ENCODE measurements at places on chromosomes 2 and 18. TPM values are rescaled to one million over a fixed set of nuclear protein-coding genes. Genes with fewer than 3 reads are reported as not detected.

KLHL14 gene
- total RNA-seq = 0.52 TPM

ZSWIM2 gene
- not detected for total RNA-seq

ANKRD62 gene
- not detected for total RNA-seq

SIGLEC15 gene
- total RNA-seq = not detected

DSG2 gene
- 2.6 TPM for total RNA-seq

NR4A2 gene
- 0.52 TPM for total RNA-seq

TUBA4B gene
- total RNA-seq = not detected

ERFE gene
- total RNA-seq = 4.2 TPM

GREB1L gene
- total RNA-seq = 12.5 TPM

UGT1A6 gene
- total RNA-seq = 0.52 TPM

LDLRAD4 gene
- 18.3 TPM for total RNA-seq

RGPD5 gene
- 11.5 TPM for total RNA-seq

CPO gene
- not detected for total RNA-seq

IL18RAP gene
- 2.6 TPM for total RNA-seq

ZNF385B gene
- 1.0 TPM for total RNA-seq

GPR155 gene
- total RNA-seq = 3.1 TPM

FBXO36 gene
- total RNA-seq = 2.1 TPM

All from skeletal muscle tissue (tissue), 5 donors.